ENCODE measurements at places on chromosomes 11 and 22. TPM values are rescaled to one million over a fixed set of nuclear protein-coding genes. Genes with fewer than 3 reads are reported as not detected.
A peak's percentile ranks its signal among the peaks of the same experiment; 100 is the strongest.

GRCh38 chr11:104060820-104061219 is 24.4 kb downstream of the DDI1 start:
- no peak overlapping the region for H3K27ac ChIP-seq
- no peaks in the 10 kb centered on the region for H3K4me1 ChIP-seq
- H3K4me3 ChIP-seq: no peak overlapping the region
- H3K27me3 ChIP-seq: no peaks in the 10 kb centered on the region
- DNase-seq: no peak

DNA sequence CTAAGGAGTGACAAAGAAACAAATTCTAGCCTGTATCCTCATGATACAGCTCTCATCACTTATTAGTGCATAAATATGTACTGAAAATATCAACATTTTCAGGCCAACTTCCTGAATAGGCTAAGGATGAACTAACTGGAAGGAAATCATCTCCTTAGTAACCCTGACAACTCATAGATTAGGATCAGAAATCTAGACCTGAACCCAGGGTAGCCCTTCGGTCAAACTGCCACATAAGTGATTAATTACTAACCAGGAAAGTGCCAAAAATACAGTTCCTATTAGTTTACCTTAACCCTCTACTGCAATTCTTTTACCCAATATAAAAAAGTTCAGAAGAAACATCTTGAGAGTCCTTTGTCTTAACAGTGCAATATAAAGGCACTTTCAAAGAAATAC is 40.0 kb downstream of the AMBRA1 start:
- no peaks in the 10 kb centered on the region for H3K27me3 ChIP-seq
- H3K4me1 ChIP-seq: peaks cover 38% of the 10 kb centered on the region
- no peak for DNase-seq
- no peak overlapping the region for H3K27ac ChIP-seq

DNA sequence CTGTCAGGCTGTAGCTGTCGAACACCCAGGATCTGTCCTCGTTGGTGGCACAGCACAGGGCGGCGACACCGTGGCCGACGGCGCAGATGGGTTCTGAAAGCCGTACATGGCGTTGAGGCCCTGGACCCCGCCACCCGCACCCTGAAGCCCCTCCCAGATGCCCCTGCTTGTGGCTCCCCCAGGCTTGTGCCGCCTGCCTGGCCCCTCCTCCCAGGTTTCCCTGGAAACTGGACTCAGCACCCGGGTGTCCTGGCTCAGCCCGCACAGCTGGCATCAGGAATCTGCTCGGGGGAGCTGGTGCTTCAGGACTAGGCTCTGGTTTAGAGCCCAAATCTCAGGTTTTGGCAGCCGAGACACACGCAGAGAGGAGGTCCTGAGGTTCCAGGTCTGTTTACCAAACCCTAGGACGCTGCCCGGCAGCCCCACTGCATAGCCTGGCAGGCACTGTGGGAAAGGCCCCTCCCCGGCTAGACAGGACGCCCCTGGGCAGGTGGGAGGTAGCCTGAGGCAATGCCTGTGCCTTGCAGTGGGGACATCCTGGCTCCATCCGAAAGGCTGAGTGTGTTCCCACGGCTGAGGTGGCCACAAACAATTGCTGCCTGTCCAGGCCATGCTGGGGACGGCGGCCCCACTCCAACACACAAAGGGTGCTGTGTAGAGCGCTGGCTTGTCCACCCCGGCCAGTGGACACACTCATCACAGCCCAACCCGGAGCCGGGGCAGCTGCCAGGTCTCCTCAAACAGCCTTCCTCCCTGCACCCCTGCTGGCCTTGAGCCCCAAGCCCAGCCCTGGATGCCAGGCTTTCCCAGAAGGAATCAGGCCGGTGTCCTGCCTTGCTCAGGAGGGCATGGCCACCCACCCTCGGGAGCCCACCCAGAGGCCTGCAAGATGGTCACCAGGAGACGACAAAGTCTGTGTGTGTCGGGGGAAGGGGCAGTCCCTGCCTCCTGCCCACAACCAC is 4.6 kb downstream of the GATD1 start:
- no peak for DNase-seq
- H3K4me1 ChIP-seq: peaks cover 7% of the 10 kb centered on the region
- H3K36me3 ChIP-seq: no peaks in the 10 kb centered on the region
- H3K27ac ChIP-seq: no peak overlapping the region
- no peak overlapping the region for H3K4me3 ChIP-seq
- no peaks in the 10 kb centered on the region for H3K27me3 ChIP-seq

- peak within 1 kb of the TSS; percentile 93 for H3K27ac ChIP-seq
- H3K36me3 ChIP-seq: peaks cover 19% of the 10 kb centered on the region
- peak within 1 kb of the TSS; percentile 92 for H3K4me3 ChIP-seq
- peaks cover 44% of the 10 kb centered on the region for H3K4me1 ChIP-seq
Observed at GRCh38 chr22:37486224-37486845, at the start of gene MFNG. Gene MFNG (minus strand): TSS chr22:37486384. CDS start chr22:37486177, 207 bp downstream.

- peaks cover 40% of the 10 kb centered on the region for H3K27me3 ChIP-seq
- peak overlapping the region; percentile 54 for H3K4me3 ChIP-seq
- no peak overlapping the region for H3K27ac ChIP-seq
- H3K4me1 ChIP-seq: no peaks in the 10 kb centered on the region
- no peak for DNase-seq
Observed at GRCh38 chr11:371051-371450, 1.8 kb downstream of the B4GALNT4 start.

DNA sequence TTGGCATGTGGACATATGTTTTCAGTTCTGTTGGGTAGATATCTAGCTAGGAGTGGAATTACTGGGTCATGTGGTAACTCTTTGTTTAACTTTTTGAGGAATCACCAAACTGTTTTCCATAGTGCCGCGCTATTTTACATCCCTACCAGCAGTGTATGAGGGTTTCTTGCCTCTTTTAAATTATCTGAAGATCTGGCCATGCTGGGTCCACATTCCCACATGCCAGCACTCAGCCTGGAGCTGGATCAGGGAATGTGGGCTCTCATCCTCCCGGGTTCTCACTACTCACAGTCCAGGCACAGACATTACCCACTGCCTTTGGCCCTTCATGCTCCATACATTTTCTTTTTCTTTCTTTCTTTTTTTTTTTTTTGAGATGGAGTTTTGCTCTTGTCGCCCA is 44.6 kb downstream of the RBX1 start:
- no peak for DNase-seq
- H3K4me1 ChIP-seq: no peaks in the 10 kb centered on the region
- H3K27ac ChIP-seq: peak overlapping the region; percentile 66
- no peak overlapping the region for H3K4me3 ChIP-seq
- H3K36me3 ChIP-seq: no peaks in the 10 kb centered on the region
- H3K27me3 ChIP-seq: peaks cover 10% of the 10 kb centered on the region

DNA sequence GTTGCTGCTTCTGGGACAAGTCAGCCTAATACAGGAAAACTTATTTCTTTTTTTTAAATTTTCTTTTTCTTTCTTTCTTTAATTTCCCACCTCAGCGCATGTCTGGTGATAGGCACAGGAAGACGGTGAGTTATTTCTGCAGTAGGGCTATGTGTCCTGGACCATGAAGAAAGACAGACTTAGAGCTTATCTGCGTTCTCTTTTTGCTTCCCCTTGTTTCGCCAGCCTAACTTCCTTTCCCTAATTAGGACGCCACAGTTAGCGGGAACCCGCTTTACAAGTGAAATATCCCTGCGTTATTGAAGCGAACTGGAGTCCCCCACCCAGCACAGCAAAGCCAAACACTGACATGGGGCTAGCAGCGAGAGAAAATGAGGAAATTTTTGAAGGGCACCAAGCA is 8.6 kb downstream of the OR6M1 start:
- H3K27me3 ChIP-seq: peaks cover 2% of the 10 kb centered on the region
- no peaks in the 10 kb centered on the region for H3K36me3 ChIP-seq
- DNase-seq: no peak
- H3K4me1 ChIP-seq: no peaks in the 10 kb centered on the region
- H3K4me3 ChIP-seq: no peak overlapping the region
- no peak overlapping the region for H3K27ac ChIP-seq

Gene CCDC116
- total RNA-seq: 0.73 TPM

DNA sequence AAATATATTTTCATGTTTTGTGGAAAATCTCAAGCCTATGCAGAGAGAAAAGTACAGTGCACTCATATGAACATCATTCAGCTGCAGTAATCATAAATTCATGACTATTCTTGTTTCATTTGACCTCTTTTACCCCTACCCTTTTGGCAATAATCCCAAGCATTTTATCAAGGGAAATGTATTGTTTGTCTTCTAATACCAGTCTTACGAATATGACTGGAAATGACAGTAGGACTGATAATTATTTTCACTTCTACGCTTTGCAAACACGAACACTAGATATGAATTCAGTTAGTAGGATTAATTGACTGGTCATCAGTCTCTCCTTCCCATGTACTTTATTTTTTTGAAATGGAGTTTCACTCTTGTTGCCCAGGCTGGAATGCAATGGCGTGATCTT is 90.3 kb downstream of the MTMR3 start:
- H3K4me1 ChIP-seq: no peaks in the 10 kb centered on the region
- no peaks in the 10 kb centered on the region for H3K27me3 ChIP-seq
- H3K4me3 ChIP-seq: no peak overlapping the region
- no peak overlapping the region for H3K27ac ChIP-seq
- no peak for DNase-seq
- H3K36me3 ChIP-seq: peaks cover 9% of the 10 kb centered on the region

Gene CNGA4
- 0.10 TPM for total RNA-seq

Measured in activated T-helper 1 cell treated with anti-CD3 and anti-CD28 coated beads, Interleukin-12 subunit alpha, Interleukin-12 subunit beta, Interleukin-2, Interleukin-4 antibody, amounts not matched to agents 30 ng/mL and 10 ng/mL and 1 ng/mL, durations not matched to agents 14 hours and 24 hours and 36 hours (primary cell).